Suppressor macrophage treated with lipopolysaccharide for 1 hour (primary cell): ENCODE measurements at places on chromosomes 2 and 18.
A peak's percentile ranks its signal among the peaks of the same experiment; 100 is the strongest.

- DNase-seq: peak; percentile 41
These were observed 39.2 kb downstream of the SCN1A start for GRCh38 chr2:166088634-166089033.

DNA sequence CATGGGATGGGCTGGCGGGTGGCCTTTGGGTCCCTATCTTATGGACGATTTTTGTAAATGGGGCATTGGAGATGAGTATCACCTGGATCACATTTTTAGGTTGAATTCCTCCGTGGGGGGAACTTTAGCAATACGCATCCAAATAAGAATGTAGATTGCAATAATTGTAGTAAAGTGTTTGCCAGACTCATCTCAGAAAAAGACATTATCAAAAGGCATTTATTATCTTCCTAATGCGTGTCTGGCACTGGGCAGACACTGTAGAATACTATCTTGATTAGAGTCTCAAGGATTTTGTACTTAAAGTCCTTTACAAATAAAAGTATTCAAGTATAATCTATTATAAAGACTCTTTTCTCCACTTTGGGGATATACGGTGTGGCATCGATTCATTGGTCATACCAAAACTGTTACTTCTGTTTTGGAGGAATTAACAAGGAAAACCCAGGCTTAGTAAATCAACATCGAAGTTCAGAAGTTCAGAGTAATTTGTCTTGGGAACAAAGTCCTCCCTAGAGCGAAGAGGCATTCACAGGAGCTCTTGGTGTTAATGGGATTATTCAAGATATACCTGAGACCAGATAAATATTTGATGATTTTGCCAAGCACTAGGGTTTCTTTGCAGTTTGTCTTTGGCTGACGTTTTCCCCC lies 578 bp upstream of the ACKR3 start:
- peak; percentile 33 for DNase-seq

DNA sequence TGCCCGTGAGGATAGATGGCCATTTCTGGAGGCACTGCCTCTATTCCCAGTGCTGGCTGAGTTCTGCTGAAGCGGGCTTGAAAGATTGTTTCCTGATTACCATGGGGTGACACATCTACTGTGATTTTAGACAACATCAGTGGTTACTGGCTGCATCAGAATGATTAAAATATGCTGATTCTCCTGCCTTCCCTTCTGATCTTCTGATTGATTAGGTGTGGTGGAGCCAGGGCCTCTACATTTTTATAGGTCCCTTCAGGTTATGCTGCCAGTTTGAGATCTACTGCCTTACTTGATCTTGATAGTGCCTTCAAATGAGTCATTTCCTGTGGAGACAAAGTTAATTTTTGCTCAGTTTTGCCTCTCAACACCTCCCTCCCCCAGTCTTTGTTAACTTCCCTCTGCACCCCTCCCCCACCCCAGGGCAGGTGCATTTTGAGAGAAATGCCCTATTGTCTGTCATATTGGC lies 31.6 kb upstream of the SNORC start:
- DNase-seq: no peak

DNA sequence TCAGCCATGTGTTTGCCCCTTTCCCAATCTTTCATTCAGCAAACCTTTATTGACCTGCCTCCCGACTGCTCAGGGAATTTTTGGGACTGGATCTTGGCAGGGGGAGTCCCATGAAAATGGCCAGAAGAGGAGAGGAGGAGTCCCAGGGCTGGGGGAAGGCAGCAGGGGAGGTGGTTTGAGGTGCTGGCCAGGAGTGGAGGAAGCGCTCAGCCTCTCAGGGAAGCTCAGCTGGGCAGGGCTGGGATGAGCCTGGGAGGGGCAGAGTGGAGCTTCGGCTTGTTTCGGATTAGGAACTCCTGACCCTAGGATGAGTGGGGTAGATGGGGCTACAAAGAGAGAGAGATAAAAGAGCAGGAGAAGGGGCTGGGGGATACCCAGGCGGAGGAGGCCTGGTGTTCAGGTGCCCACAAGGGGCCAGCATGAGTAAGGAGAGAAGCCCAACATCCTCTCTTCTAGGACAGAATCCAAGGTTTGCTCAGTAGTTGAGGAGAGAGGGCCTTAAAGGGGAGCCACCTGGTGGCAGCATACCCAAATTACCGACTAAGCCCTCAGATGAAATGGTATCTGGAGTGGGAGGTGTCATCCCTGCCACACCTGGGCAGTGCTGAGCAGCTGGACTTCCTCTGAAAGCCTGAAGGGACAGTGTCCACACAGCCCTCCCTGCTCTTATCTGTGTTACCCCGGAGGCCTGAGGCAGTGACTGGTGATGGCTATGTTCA lies 91.1 kb downstream of the INHBB start:
- peak; percentile 35 for DNase-seq

DNA sequence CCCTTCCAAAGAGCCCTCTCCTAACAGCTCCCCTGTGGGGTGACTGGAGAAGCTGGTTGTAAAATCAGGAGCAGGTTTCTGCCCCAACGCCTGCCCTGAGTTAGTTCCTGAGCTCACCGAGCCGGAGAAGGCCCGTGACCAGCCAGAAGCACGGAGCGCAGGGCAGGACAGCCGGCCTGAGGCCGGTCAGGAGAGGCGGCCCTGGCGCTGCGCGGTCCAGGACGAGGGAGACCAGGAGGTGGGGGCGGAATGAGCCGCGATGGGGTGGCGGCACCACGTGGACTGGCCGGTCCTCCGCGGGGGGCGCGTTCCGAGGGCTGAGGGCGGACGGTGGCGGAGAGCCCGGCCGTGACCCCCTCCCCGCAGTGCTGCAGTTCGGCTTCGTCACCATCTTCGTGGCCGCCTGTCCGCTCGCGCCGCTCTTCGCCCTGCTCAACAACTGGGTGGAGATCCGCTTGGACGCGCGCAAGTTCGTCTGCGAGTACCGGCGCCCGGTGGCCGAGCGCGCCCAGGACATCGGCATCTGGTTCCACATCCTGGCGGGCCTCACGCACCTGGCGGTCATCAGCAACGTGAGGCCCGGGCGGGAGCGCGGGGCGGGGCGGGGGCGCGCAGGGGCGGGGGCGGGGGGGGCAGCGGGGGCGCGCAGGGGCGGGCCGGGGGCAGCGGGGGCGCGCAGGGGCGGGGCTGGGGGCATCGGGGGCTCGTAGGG lies 29.0 kb downstream of the ANO7 start:
- DNase-seq: peak; percentile 55

DNA sequence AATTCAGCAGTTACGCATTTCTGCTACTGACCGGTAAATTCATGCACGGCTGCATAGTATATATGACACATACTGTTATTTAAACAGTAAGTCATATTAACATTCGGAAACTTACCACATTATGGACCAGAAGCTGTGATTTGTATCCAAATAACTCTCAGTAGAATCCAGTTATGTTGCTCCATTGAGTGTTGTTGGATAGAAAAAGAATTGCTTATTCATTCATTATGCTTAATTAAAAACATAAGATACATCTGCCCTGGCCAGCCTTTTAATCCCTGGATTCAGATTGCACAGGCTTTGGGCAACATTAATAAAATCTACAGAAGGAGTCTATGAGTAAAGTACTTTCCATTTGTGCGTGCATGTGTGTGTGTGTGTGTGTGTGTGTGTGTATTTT lies 111.3 kb downstream of the CPS1 start:
- no peak for DNase-seq

DNA sequence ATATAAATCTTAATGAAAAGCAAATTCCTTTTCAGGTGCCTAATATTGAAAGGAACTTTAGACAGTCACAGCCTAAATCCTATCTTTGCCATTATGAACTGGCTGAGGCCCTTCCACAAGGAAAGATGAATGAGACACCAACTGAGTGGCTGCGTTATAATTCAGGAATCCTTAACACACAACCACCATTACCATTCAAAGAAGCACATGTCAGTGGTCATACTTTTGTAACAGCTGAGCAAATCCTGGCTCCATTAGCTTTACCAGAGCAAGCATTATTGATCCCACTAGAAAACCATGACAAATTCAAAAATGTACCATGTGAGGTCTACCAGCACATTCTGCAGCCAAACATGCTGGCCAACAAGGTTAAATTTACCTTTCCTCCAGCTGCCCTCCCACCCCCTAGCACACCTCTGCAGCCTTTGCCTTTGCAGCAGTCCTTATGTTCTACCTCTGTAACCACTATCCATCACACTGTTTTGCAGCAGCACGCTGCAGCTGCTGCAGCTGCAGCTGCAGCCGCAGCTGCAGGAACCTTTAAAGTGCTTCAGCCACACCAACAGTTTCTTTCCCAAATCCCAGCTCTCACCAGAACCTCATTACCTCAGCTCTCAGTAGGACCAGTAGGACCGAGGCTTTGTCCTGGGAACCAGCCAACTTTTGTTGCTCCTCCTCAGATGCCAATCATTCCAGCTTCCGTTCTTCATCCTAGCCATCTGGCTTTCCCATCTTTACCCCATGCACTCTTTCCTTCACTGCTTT lies 340.1 kb downstream of the ZNF804A start:
- no peak for DNase-seq

DNA sequence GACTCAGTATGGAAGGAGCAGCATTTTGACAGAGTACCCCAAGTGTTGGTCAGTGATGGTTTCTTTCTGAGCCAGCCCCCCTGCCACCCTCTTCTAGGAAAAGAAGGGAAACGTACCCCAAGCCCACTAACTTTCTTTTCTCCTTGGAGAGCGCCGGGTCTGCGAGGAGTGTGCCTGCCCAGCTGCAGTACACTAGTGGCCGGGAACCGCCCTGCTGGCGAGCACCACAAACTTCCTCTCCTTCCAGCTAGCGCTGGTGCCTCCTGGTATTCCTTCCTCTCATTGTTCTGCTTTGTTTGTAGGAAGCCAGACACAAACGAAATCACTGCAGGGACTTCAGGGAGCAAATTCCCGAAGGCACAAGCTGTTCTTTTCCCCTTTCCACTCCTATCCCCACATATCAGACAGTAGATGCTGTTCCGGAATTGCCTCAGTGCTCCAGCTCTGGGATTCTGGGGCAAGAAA lies 1.8 kb downstream of the CCDC85A start:
- DNase-seq: peak; percentile 45

DNA sequence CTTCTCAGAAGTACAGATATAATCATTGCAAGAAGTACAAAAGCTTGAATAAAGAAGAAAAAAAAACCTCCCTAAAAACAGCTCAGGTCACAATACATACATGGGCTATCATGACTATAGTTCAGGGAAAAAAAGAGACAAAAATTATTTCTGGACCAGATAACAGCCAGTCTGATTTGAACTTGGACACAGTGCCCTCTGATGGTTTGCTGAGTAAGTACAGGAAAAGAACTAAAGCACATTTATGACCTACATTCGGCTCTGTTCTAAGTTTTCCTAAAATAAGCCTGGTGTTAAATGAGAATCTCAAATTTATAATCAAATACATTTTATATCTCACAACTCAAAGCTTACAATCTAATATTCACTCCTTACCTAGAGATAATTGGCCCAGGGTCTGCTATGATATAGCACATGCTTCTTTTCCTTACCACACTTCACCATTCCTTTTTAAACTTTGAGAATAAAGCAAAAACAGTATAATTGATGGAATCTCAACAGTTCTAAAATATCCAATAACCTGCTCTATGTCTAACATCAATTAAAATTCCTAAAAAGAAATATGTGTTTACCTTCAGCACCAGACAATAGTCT lies 81.1 kb downstream of the RAPH1 start:
- DNase-seq: peak; percentile 48

- DNase-seq: no peak
These were observed 77.3 kb upstream of the RPL31 start for GRCh38 chr2:100924520-100925451.

DNA sequence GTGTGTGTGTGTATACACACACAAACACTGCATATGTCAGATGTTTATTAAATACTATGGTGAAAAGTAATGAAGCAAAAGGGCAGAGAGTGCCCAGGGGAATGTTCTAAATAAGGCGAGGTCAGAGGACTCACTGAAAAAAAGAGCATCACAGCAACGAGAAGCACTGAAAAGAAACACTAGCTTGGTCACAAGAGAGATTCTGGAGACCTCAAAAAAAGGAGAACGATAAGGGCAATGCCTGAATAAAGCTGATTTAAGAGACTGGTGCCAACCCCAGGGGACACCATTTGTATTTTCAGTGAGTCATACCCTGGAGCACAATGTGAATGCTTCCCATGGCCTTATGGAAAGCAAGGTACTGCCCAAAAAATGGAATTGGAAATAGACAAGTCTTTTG lies 14.5 kb downstream of the SLC40A1 start:
- no peak for DNase-seq

- DNase-seq: no peak
These were observed 164.0 kb downstream of the RDH14 start for GRCh38 chr2:18396329-18397010.

GRCh38 chr2:128513961-128514283 lies 195.3 kb upstream of the HS6ST1 start:
- peak; percentile 85 for DNase-seq

GRCh38 chr2:216294305-216294704 lies 78.0 kb downstream of the MARCHF4 start:
- DNase-seq: no peak

- DNase-seq: peak; percentile 58
These were observed at the start of gene CHN1 for GRCh38 chr2:175004980-175005732. CHN1 (minus strand) TSS chr2:175005381; CDS start chr2:175004912, 469 bp downstream.

DNA sequence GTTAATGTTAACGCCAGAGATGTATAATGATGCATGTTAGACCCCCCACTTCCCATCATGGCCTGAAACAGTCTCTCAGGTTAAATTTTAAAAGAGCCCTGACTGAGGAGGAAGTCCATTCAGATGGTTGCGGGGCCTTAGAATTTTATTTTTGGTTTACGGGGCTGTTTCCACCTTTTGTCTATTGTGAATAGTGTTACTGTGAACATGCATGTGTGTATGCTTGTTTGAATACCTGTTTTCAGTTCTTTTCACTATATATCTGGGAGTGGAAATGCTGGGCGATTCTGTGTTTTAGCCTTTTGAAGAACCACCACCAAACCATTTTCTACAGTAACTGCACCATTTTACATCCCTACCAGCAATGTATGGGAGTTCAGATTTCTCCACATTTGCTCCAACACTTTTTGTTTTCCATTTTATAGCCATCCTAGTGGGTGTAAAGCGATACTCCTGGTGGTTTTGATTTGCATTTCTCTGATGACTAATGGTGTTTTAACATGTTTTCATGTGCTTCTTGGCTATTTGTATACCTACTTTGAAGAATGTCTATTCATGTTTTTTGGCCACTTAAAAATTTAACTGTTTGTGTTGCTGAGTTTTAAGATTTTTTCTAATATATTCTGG lies 133.0 kb downstream of the MYO3B start:
- DNase-seq: no peak

GRCh38 chr18:183769-184168 lies 25.4 kb downstream of the USP14 start:
- no peak for DNase-seq
